ENCODE measurements at places on chromosomes 7 and 10.

GRCh38 chr7:155846936-155847335 lies 34.7 kb upstream of the SHH start:
- DNase-seq, result no peak

GRCh38 chr7:55200441-55200840 lies 164.7 kb upstream of the LANCL2 start:
- DNase-seq, result no peak

DNA sequence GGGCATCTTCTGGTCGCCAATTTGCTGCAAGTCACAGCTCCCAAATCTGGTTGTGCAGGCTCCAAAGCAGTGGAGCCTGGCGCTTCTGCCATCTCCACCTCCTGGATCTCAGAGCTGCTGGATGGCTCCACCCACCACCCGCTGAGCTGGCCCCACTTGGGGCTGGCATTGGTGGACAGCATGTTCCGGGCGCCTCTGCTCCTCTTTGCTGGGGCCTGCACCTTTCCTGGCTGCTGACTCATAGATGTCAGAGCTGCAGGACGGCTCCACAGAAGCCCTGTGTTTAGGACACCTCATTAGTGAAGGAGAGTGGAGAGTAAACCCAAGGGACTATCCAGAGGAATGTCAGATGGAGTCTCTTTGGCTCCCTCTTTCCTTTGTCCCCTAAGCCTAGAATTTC lies 27.4 kb downstream of the MAPK8 start:
- no peak for DNase-seq

- DNase-seq, result no peak
These were observed 30.7 kb downstream of the GHRHR start for GRCh38 chr7:30994206-30995100.

- DNase-seq, result no peak
These were observed 322.0 kb downstream of the AGMO start for GRCh38 chr7:15239801-15240200.

DNA sequence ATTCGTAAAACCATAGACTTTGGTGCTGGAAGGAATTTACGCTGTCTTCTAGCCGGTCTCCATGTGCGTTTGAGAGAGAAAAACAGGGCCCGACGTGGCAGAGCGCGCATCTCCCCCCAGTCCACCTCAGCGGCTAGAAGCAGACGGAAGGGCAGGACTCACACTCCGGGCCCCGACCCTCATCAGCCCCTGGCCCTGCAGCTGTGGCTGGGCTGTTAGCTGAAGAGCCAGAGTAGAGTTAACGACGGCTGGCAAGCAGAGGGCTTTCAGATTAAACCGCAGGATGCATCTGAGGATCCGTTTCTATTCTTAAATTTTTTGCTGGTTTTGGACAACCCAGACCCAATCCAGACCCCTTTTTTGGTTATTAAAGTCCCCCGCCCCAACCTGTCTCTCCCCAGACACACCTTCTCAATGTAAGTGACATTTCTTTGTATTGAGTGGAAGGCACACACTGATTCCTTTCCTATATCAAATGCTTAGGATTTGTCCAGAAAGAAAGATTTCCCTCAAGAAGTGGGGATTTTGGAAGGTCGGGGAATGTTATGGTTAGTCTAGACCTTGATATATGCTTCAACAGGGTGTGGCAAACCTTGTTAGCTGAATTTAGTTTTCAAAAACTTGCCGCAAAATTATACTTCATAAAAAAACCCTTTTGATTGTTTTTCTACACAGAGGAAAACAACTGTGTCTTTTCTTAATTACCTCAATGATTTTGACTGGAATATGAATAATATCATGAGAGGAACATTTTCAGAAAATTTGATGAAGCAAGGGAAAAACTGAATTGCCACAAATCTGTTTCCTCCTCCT lies 1.7 kb upstream of the TBX20 start:
- DNase-seq, result no peak

All from NCI-H2107 (cell line).